Activated CD8-positive, alpha-beta memory T cell treated with anti-CD3 and anti-CD28 coated beads for 1 hour (primary cell): ENCODE measurements at places on chromosomes 2 and 18.

GRCh38 chr2:196171946-196172345, 568 bp upstream of the STK17B start:
- no peak for DNase-seq

DNA sequence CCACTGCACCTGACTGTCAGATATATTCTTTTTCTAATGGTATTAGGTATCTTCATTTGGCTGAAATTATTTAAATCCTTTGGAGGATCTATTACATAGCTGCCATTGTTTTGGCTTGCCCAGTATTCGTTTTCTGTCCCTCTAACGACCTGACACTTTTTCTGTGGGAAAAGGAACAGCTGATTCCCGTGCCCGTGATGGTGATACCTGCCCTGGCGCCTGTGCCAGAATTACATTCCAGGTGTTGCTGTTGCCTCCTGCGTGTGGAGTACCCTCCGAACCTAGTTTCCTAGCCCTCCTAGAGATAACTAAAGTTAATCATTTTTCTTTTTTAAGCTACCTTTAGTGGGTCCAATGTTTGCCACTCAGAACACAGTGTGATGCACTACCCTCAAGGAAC, 14.0 kb downstream of the HOXD1 start:
- no peak for DNase-seq

- DNase-seq = no peak
These were observed 5.1 kb upstream of the ASPRV1 start for GRCh38 chr2:69966496-69966895.

GRCh38 chr2:28647682-28648081, 103.9 kb upstream of the PPP1CB start:
- DNase-seq = no peak

GRCh38 chr2:32671885-32672533, 44.2 kb downstream of the TTC27 start:
- DNase-seq = no peak

DNA sequence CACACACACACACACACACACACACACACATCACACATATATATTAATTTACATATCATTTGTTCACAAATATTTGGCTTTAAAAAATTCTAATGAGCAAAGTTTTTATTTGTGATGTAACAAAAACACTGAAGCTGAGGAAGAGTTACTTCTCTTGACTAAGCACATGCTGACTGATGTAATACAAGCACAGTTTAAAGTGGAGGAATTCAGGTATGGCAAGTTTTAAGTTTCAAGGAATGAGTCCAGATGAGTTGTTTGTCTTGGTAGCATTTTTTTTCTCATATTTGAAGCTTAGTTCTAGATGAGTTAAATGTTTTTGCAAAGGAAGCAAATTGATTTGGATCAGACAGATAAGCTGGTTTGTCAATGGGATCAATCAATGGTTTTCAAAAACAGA, 20.2 kb upstream of the CALCRL start:
- no peak for DNase-seq

- no peak for DNase-seq
These were observed 68.7 kb upstream of the SPRED2 start for GRCh38 chr2:65501074-65501473.

- DNase-seq = no peak
These were observed 291.6 kb downstream of the TNS1 start for GRCh38 chr2:217711188-217711587.

GRCh38 chr2:129253461-129253812, 726.0 kb upstream of the RAB6C start:
- DNase-seq = no peak
